ENCODE measurements at places on chromosomes 2 and 18. TPM values are rescaled to one million over a fixed set of nuclear protein-coding genes. Genes with fewer than 3 reads are reported as not detected.

The DLX1 gene
- total RNA-seq, result not detected

The SERPINB10 gene
- total RNA-seq, result not detected

The REG1A gene
- total RNA-seq, result 1,338 TPM

The CYP20A1 gene
- total RNA-seq, result 24.5 TPM

The DLGAP1 gene
- 2.7 TPM for total RNA-seq

The MAB21L4 gene
- total RNA-seq, result 3.7 TPM

The MTCL1 gene
- total RNA-seq, result 27.2 TPM

The CYTIP gene
- total RNA-seq, result 21.7 TPM

The RNF125 gene
- total RNA-seq, result 16.3 TPM

The TMEM37 gene
- 186 TPM for total RNA-seq

The ANTXR1 gene
- total RNA-seq, result 17.7 TPM

The STON1 gene
- 7.2 TPM for total RNA-seq

The HSBP1L1 gene
- total RNA-seq, result 14.9 TPM

The LBX2 gene
- 2.8 TPM for total RNA-seq

The IL1B gene
- not detected for total RNA-seq

The NTSR2 gene
- total RNA-seq, result not detected

The HOXD3 gene
- 7.9 TPM for total RNA-seq

The CCBE1 gene
- 2.8 TPM for total RNA-seq

The PLEKHH2 gene
- 13.6 TPM for total RNA-seq

The KCNF1 gene
- total RNA-seq, result not detected

The SIX3 gene
- total RNA-seq, result not detected

The ASTL gene
- not detected for total RNA-seq

The CHN1 gene
- total RNA-seq, result 60.2 TPM

The FLACC1 gene
- total RNA-seq, result 6.6 TPM

The CAPN14 gene
- 0.83 TPM for total RNA-seq

The GPR17 gene
- not detected for total RNA-seq

The TUBB8B gene
- total RNA-seq, result not detected

The FBLN7 gene
- total RNA-seq, result 1.9 TPM

The GREB1 gene
- 1.7 TPM for total RNA-seq

The REG3G gene
- total RNA-seq, result not detected

The ERICH2 gene
- total RNA-seq, result not detected

The C2orf66 gene
- total RNA-seq, result not detected

The CYRIA gene
- total RNA-seq, result 5.0 TPM

The VWC2L gene
- total RNA-seq, result not detected

The CCDC74B gene
- not detected for total RNA-seq

The STARD6 gene
- not detected for total RNA-seq

The MREG gene
- 7.7 TPM for total RNA-seq

The SERPINB4 gene
- total RNA-seq, result not detected

The FOXD4L1 gene
- total RNA-seq, result not detected

The ARMC9 gene
- total RNA-seq, result 10.0 TPM

The SERPINB13 gene
- not detected for total RNA-seq

The APCDD1 gene
- 18.2 TPM for total RNA-seq

The CENPA gene
- 1.6 TPM for total RNA-seq

The ANKRD62 gene
- total RNA-seq, result not detected

The COX5B gene
- 557 TPM for total RNA-seq

The POTEF gene
- total RNA-seq, result not detected

The PROM2 gene
- 13.1 TPM for total RNA-seq

The CNDP1 gene
- total RNA-seq, result not detected

The MRPS9 gene
- 9.7 TPM for total RNA-seq

The AFF3 gene
- total RNA-seq, result 13.8 TPM

The C2orf80 gene
- total RNA-seq, result not detected

The RAX gene
- total RNA-seq, result not detected

The IRS1 gene
- total RNA-seq, result 17.0 TPM

The ST8SIA5 gene
- not detected for total RNA-seq

The SAG gene
- total RNA-seq, result not detected
